ENCODE measurements at places on chromosomes 6 and 20.

- no peak for DNase-seq
These were observed 21.3 kb downstream of the CASS4 start for GRCh38 chr20:56433221-56433879.

GRCh38 chr6:153208706-153209105, 77.6 kb upstream of the RGS17 start:
- no peak for DNase-seq

DNA sequence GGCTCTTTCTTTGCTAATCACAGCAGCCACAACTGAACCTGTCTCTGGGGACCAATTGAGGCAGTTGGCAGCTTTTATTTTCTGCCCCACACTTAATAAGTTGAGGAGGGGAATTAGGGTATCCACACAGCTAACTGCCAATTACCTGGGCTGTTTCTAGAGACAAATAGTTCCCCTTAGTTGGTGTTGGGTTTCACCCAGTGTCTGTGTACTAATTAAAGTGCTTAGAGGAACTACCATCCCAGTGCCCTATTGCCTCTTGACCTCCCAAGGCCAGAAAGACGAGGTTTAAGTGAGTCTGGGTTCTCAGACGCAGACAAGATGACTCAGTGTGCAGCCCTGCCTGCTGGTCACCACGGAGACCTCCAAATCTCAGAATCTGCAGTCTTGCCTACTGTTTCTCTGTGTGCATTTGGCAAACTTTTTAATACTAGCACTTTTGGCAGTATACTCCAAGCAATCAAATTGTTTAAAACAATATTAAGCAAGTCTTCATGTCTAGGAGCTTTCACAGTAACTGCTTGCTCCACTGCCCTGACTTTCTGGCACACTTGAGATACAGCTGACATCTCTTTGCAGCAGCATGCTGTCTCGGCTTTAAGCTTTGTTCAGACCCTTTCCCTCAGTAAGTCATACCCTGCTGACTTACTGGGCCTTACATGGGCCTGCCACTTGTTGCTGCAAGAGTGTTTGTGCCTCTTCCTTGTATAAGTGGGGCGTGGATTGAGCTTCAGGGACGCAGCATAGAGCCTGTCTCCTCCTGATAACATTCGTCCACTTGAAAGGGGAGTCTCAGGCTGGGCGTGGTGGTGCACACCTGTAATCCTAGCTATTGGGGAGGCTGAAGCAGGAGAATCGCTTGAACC, 31.9 kb downstream of the STK35 start:
- no peak for DNase-seq

GRCh38 chr6:141244366-141244765, 888.4 kb upstream of the GJE1 start:
- DNase-seq: no peak

GRCh38 chr20:45935416-45936046, 1.0 kb downstream of the PCIF1 start:
- no peak for DNase-seq

DNA sequence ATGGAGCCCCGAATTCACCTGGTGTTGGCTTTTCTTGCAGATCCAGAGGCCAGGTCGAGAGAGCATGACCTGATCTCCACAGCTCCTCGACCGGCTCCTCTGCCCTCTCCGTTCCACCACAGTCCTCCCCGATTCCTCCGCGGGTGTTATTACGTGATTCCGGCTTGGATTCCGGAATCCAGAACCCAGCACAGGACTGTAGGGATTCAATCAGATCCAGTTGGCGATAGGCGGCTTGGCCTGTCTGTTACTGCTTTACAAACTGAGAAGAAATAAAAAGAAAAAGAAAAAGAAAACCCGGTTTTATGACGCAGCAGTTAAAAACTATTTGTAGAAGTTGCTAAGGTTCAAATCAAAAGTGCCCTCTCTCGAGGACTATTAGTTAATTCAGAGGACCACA, 222.7 kb downstream of the EYA2 start:
- DNase-seq: no peak

DNA sequence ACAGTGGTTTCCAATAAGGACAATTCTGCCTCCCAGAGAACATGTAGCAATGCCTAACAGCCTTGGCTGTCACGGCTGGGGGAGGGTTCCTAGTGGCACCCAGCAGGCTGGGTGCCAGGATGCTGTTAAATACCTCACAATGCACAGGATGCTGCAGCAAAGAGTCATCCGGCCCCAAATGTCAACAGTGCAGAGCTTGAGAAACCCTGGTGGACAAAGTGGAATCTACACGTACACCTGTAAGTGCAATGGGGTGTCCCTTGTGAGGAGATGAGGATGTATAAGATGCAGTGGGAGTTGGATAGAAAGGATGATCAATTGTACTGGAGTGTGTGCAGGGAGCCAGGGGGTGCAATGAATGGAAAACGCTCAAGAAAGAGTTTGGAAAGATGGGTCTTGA, 142.4 kb downstream of the FNDC1 start:
- DNase-seq: no peak

DNA sequence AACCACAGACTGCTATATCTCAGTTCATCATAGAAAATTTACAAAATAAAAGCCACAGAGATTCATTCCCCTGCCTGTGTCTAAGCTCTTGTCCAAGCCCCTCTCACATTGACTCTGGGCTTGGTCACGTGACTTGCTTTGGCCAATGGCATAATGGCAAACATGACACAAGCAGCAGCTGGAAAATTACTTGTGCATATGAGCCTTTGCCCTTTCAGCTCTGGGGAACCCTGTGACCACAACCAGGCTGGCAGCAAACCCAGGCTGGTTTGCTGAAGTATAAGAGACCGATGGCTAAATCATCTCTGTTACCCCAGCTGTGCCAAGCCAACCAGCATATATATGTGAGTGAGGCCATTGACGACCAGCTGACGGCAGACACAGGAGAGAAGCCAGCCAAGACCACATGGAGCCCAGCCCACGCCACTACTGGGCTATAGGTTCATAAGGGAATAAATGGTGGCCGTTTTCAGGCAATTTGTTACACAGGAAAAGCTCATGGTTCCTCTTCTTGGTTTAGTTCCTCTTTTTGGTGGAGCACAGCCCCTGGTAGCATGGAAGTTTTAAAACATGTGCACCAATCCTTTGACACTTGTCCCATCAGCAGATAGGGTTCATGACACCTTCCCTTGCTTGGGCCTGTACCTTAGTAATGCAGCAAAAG, 31.8 kb upstream of the RSPO4 start:
- no peak for DNase-seq

DNA sequence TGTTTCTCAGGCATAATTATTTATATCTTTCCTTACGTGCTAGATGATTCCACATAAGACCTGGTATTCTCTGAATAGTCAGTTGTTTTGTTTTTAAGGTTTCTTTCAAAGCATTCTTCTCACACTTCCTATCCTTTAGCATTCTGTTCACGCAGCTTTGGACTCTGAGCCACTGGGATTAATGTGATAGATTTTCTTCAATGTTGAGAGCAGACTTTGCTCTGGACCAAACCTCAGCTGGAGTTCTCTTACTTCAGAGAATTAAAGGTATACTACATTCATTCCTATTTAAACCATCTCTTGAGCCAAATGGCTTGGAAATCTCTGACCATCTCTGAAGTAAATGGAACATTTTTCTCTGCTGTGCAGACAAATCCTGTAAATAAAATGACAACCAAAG, 70.7 kb upstream of the TRAF3IP2 start:
- DNase-seq: no peak

DNA sequence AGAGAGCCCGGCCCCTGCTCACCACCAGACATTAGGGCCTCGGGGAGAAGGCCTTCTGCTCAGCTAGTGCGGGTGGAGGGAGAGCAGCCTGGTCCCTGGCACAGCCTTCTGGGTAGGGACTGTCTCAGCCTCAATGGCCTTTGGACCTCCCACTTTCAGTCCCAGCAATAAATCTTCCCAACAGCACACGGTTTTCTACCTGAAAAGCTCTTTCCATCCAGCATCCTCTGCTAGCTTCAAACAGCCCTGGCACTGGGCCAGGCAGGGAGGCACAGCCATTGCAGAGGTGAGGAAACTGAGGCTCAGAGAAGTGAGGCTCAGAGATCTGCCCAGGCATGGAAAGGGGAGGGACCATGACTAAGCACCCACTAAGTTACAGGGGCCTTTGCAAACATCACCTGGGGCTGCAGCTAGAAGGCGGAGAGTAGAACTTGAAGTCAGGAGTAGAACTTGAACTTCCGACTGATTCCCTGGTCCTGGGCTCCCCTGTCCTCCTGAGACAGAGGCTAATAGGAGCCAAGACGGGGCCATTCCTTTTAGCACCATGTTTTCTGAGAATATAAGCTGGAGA, 43.9 kb upstream of the NOL4L start:
- no peak for DNase-seq

- peak; percentile 30 for DNase-seq
These were observed 109.0 kb downstream of the HFE start for GRCh38 chr6:26195924-26196845.

GRCh38 chr20:25277051-25277801, 29.3 kb downstream of the PYGB start:
- no peak for DNase-seq

- no peak for DNase-seq
These were observed 83.8 kb upstream of the TOX2 start for GRCh38 chr20:43830883-43831282.

DNA sequence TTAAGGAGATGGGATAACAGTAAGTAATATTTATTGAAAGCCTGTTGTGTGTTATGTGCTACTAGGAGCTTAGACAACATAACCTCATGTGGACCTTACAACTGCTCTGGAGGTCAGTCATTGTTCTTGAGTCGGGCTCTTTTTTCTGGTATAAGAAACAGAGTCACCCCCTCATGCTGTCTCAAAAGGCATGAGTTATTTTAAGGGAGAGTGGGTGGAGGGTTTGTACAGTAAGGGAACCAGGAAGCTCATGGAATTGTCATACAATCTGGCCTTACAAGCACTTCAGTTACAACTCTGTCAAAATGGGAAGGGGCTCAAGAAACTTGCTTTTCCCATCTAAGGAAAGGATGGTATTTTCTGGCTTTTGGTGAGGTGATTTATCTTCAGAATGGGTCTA, 16.5 kb upstream of the DSE start:
- DNase-seq: no peak

GRCh38 chr6:98871057-98871456, 36.7 kb downstream of the POU3F2 start:
- no peak for DNase-seq

GRCh38 chr20:10504608-10504993, 69.5 kb downstream of the SLX4IP start:
- DNase-seq: no peak

DNA sequence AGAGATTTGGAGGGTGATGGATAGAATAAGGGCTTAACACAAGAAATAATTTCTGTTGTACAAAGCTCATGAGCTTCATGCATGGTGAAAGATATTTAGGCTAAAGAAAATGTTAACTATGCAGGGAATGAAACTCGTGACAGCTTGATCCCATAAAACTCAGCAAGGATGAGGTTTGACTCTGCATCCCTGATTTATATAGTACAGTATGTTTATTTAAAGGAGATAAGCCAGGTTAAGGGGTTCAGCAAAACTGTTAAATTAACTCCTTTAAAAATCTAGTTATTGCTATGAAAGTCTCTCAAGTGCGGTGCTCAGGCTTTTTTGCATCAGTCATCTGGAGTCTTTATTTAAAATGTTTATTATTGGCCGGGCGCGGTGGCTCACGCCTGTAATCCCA, 326.4 kb downstream of the LAMA2 start:
- no peak for DNase-seq

DNA sequence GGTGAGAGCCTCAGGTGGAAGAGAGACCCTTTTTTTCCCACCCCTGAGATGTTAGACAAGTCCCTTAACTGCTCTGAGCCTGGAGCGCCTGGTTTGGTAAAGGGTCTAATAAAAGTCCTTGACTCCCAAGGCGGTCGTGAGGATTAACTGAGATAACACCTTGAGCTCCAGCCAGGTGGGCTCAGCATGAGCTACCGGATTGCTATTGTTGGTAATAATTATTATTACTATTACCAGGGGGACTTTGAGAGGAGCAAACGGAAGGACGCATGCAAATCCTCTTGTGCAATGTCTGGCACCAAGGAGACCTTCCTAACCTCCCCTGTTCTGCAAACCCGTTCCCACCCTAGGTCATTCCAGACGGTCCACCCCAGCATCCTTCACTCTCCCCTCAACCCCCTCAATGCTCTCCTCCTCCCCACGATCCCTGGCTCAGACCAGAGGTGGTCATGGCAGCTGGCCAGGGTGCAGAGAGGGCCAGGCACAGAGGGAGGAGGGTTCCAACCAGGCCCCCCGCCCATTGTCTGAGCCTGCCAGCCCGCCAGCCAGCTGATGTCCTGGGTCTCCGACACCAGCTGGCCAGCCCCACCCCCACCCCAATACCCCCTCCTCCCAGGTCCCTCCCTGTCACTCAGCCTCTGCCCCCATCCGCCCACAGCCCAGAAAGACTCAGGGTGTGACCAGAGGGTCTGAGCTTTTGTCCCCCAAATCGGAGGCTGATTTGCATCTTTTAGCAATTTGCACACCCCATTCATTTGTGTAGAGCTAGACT, 14.3 kb upstream of the CBFA2T2 start:
- DNase-seq: no peak
